ENCODE measurements at places on chromosomes 2 and 18. TPM values are rescaled to one million over a fixed set of nuclear protein-coding genes. Genes with fewer than 3 reads are reported as not detected.

DNA sequence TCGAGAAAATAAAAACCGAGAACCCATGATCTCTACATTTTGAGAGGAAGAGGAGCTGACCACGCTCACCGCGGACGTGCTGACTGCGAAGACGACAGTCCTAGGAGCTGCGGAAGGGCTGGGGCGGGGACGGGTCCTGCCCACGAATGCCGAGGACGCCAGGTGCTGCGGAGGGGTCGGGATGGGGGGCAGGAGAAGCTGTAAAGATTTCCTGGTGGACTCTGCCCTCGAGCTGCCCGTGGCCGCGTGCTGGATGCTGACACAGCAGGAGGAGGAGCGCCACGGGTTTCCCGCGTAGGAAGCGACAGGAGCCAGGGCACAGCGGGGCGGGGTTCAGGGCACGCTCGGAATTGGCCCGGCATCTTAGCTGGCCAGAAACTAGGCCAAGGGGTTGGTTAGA is 22.2 kb downstream of the ZSCAN30 start:
- DNase-seq: no peak

DNA sequence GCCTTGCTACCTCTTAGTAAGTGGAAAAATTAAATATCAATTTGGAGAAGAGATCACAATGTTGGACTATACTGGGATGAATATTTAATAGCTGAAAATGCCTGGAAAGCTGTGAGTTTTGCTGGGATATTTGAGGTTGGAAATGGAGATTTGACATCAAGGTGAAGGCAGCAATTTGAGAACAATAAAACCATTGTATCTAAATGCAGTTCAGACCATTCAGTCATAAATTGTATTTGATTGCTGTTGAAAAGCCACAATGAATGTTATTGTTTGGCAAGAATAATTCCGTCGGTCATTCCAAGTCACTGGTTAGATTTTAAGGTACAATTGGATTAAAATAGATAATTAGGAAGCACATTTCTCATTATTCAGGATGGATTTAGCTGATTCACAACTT is 325.6 kb downstream of the HRH4 start:
- DNase-seq: no peak

GRCh38 chr18:74213429-74213828 is 65.1 kb downstream of the TIMM21 start:
- no peak for DNase-seq

RGPD4 gene
- total RNA-seq: not detected

CABLES1 gene
- 9.0 TPM for total RNA-seq

CACNB4 gene
- total RNA-seq: 0.12 TPM
